T-cell (primary cell): ENCODE measurements at places on chromosomes 12 and 14. TPM values are rescaled to one million over a fixed set of nuclear protein-coding genes. Genes with fewer than 3 reads are reported as not detected.
A peak's percentile ranks its signal among the peaks of the same experiment; 100 is the strongest.

The SVOP gene
- total RNA-seq: not detected

- H3K4me3 ChIP-seq: no peak overlapping the region
- DNase-seq: no peak
- no peaks in the 10 kb centered on the region for H3K27me3 ChIP-seq
- no peaks in the 10 kb centered on the region for H3K4me1 ChIP-seq
- H3K36me3 ChIP-seq: no peaks in the 10 kb centered on the region
Observed at GRCh38 chr12:46538976-46539375, 166.4 kb upstream of the SLC38A2 start.

GRCh38 chr14:31897581-31898186 is 179.4 kb upstream of the ARHGAP5 start:
- H3K4me3 ChIP-seq: no peak overlapping the region
- H3K27me3 ChIP-seq: peaks cover 6% of the 10 kb centered on the region
- DNase-seq: no peak
- H3K4me1 ChIP-seq: no peaks in the 10 kb centered on the region

DNA sequence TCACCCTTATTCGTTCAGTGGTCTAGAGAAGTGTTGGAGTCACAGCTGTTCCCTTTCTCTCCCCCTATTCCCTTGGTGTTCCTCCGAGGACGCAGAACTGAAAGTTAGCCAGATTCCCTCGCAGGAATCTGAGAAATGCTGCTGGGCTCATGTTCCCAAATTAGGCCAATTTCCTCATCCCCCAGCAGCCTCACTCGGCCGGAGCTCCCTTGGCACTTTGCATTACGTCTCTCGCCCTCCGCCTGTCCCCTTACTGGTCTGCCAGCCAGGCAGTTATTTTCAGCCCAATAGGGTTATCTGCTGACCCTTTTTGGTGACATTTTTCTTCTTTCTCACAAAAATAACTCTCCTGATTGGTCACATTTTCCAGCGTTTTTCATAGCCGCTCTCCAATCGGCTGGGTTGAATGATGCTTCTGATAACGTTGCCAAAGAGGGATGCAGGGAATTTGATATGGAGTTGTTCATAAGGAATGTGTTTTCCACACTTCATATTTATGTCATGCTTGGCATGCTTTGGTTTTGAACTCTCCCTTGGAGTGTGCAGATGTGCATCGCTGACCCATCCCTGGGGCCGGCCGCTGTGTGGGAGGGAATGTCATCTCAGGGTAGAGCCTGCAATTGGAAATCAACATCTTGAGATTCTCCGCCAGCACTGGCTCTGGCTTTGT is 9.9 kb downstream of the IFT43 start:
- DNase-seq: no peak
- H3K4me3 ChIP-seq: no peak overlapping the region
- H3K36me3 ChIP-seq: peaks cover 14% of the 10 kb centered on the region
- H3K27me3 ChIP-seq: no peaks in the 10 kb centered on the region
- H3K27ac ChIP-seq: no peak overlapping the region
- no peaks in the 10 kb centered on the region for H3K4me1 ChIP-seq

- no peaks in the 10 kb centered on the region for H3K4me1 ChIP-seq
- no peak overlapping the region for H3K27ac ChIP-seq
- no peak for DNase-seq
- no peak overlapping the region for H3K4me3 ChIP-seq
- no peaks in the 10 kb centered on the region for H3K27me3 ChIP-seq
Observed at GRCh38 chr12:104443008-104443407, 13.7 kb upstream of the CHST11 start.

DNA sequence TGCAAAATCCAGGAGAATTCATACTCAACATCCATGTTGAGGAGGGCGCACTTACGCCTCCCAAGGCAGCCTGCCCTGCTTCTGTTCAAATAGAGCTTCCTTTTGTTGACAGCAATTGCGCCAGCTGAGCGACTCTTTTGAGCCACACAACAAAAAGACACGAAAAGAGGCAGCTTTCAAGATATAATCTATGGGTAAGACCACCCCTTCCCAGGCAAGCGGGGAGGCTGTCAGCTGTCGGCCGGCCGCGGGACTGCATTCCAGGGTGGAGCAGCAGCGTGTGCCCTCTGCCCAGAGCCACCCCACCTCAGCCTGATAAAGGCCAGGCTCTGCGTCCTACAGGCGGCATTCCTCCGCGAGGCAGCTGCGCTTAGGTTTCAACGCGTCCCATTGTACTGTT is 15.8 kb upstream of the STAB2 start:
- H3K27ac ChIP-seq: no peak overlapping the region
- DNase-seq: no peak
- no peak overlapping the region for H3K4me3 ChIP-seq
- H3K4me1 ChIP-seq: no peaks in the 10 kb centered on the region

DNA sequence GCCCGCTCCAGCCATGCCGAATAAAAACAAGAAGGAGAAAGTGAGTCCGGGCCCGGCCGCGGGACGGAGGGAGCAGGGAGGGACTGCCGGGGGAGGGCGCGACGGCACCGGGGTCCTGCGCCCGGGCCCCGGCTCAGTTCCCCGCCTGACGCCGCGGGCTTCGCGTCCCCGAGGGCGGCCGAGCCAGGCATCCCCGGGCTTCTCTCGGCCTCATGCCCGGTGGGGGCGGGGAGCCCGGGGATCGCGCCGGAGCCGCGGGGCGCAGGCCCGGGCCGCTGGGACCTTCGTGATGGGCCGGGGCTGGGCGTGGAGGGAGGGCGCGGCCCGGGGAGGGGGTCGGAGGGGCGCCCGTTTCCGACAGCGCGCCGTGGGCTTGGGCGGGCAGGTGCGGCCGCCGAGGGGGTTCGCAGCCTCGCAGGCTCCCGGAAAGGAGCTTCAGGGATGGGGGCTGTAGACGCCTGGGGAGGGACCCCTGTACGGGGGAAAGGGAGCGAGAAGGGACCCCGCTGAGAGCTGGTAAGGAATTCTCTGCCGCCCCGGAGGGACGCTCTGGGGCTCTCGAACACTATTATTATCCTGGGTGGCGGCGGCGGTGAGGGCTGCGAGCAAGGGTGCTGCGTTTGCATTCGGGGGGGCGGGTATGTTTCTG is 496 bp downstream of the PPP2R5C start:
- peaks cover 2% of the 10 kb centered on the region for H3K4me1 ChIP-seq
- DNase-seq: peak; percentile 25
- H3K36me3 ChIP-seq: no peaks in the 10 kb centered on the region
- peak overlapping the region; percentile 45 for H3K27ac ChIP-seq

The FGFR1OP2 gene
- 78.2 TPM for total RNA-seq
